ENCODE measurements at places on chromosomes 13 and 19.

DNA sequence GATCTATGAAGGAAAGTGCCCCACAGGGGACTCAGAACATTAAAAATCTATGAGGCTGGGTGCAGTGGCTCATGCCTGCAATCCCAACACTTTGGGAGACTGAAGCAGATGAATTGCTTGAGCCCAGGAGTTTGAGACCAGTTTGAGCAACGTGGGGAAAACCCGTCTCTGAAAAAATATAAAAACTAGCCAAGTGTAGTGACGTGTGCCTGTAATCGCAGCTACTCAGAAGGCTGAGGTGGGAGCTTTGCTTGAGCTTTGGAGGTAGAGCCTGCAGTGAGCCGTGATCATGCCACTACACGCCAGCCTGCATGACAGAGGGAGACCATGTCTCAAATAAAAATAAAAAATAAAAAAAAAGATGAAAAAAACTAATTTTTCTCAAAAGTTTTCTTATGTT lies 1070.6 kb downstream of the PCDH9 start:
- no peak for DNase-seq

DNA sequence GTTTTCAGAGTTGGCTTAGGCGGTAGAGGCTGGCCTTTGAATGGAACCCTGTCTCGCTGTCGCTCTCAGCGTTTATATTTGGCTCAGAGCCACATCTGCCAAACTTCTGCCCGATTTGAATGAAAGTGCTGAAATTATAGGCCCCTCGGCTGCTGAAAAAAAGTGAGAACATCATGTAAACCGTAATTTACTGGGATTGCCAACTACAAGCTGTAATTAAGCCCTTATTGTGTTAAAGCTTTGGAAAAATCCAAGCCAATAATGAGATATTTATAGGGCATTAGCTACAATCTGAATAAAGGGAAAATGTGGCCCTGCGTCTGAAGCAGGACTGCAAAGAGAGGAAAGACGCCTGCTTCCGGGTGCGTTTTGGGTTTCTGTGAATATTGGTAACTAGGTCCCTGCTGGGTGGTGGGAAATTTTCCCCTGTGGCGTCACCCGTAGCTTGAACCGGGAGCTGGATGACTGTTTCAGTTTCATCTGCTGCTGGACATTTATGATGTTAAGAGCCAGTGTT lies 9.9 kb downstream of the DNM2 start:
- no peak for DNase-seq

DNA sequence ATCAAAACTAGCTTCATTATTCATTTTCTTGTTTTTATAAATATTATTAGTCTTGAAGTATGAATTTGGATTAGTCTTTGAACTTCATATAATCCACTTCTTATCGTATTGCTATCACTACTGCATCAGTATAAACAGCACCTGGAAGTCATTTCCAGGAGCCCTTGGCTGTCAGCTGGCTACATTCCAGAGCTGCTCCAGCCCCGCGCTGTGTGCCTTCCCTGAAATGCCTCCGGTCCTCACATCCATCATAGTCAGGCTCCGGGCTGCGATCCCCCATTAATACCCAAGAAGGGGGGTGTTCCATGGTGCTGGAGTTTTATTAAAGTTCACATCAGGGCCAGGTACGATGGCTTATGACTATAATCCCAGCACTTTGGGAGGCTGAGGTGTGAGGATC lies 124.3 kb upstream of the GJB6 start:
- DNase-seq, result no peak

- DNase-seq, result no peak
Observed at GRCh38 chr13:96844195-96844594, 150.1 kb downstream of the OXGR1 start.

DNA sequence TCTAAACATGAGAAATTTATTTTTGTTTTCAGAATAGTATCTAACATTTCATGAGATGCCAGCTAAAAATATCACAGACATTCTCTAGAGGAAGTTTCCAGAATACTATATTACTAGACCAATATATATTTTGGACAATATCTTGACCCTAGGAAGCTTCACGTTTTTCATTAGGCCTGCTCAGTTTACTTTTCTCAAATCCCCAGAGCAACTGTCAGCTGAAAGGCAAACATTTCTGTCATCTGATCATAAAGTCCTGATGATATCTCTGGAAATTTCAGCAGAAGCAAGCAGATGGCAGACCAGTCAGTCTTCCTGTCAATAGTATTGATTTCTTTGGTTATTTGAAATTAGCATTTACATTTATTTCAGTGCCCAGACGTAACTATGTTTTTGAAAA lies 4.0 kb downstream of the POSTN start:
- no peak for DNase-seq

DNA sequence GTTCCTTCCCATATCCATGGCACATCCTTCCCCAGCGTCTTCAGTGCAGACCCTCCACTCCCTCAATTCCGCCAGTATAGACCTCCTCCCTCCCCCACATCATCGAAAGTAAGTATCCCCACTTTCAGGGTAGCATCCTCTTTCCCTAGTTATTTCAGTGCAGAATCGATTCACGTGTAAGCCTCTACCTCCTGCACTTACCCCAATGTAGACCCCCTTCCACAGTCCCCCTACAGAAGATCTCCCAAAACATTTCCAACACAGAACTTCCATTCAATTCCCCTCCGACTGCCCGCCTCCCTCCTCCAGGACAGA lies 664 bp downstream of the IRF3 start:
- DNase-seq, result no peak

DNA sequence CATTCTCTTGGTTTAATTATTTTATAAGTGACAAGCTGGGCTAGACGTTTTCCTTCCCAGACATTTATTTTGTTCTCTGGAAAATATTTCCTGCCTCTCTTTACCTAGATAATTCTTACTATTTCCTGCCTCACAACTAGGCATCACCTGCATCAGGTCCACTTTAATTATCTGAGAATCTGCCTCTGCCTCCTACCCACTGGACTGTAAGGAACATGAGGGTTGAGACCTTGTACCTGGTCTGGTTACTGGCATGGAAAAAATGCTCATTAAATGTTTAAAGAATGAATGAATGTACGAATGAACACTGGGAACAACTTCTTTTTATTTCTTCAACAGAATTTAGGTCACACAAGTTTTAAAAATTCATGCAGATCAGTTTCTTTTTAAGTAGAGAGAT lies 13.4 kb upstream of the METTL21C start:
- no peak for DNase-seq

- no peak for DNase-seq
Observed at GRCh38 chr13:51837016-51837415, 8.0 kb downstream of the TMEM272 start.

DNA sequence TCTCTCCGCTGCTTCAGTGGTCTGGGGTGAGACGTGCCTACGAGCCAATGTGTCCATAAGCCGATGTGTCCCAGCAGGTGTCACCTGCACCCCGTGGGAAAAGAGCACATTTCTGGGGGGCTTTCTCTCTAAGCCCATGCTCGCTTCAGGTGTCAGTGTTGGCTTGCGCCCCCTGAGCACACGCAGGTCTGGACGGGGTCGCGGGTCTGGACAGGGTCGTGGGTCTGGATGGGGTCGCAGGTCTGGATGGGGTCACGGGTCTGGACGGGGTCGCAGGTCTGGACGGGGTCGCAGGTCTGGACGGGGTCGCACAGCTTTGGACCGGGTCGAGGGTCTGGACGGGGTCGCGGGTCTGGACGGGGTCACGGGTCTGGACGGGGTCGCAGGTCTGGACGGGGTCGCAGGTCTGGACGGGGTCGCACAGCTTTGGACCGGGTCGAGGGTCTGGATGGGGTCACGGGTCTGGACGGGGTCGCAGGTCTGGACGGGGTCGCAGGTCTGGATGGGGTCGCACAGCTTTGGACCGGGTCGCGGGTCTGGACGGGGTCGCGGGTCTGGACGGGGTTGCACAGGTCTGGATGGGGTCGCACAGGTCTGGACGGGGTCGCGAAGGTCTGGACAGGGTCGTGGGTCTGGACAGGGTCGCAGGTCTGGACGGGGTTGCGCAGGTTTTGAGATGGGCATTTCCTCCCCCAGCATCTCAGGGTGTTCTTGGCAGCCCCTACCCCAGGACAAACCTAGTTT lies 24.5 kb upstream of the TFDP1 start:
- DNase-seq, result no peak

Data from LNCaP clone FGC (cell line).